AG09309 (cell line): ENCODE measurements at places on chromosomes 2 and 18.
A peak's percentile ranks its signal among the peaks of the same experiment; 100 is the strongest.

DNA sequence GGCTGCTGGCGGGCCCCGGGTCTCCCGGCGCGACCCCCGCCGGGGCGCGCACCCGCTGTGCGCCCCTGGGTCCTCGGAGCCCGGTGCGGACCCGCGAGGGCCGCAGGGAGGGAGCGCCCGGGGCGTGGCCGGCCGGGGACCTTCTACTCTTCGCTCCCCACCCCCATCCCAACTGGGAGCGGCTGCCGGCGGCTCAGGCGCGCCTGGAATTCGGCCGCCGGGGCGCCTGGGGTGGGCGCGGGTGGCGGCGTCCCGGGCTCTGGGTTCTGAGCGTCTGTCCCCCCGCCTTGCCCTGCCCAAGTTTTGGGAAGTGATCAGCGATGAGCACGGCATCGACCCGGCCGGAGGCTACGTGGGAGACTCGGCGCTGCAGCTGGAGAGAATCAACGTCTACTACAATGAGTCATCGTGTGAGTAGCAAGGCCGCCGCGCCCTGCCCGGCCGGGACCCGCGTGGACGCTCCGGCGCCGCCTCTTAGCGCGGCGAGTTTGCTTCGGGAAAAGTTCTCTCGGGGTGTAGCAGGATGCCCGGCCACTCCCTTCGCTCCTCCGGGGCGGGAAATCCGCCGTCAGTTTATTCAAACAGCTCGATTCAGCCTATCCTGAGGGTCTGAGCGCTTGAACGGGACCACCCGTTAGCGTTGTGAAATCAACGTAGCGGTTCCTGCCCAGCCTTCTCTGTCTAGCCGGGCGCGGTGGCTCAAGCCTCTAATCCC is 502 bp downstream of the TUBB6 start:
- peak; percentile 67 for DNase-seq

DNA sequence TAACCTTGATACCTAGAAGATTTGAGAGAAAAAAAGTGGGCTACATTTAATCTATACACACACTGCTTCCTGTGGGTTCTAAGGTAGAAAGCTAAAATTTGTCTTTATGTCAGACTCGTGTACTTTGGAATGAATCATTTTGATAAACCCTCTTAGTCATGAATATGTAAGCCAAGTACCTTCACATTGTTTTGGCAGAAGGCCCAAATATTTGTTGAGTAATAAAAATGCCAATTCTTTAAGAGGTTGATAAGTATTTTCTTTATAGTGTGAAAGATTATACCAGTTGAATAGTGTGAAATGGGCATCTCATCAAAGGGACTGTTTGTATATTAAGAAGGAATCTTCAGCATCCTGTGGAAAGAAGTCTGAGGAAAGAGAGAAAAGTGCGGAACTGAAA is 1464.7 kb upstream of the ZEB2 start:
- no peak for DNase-seq

DNA sequence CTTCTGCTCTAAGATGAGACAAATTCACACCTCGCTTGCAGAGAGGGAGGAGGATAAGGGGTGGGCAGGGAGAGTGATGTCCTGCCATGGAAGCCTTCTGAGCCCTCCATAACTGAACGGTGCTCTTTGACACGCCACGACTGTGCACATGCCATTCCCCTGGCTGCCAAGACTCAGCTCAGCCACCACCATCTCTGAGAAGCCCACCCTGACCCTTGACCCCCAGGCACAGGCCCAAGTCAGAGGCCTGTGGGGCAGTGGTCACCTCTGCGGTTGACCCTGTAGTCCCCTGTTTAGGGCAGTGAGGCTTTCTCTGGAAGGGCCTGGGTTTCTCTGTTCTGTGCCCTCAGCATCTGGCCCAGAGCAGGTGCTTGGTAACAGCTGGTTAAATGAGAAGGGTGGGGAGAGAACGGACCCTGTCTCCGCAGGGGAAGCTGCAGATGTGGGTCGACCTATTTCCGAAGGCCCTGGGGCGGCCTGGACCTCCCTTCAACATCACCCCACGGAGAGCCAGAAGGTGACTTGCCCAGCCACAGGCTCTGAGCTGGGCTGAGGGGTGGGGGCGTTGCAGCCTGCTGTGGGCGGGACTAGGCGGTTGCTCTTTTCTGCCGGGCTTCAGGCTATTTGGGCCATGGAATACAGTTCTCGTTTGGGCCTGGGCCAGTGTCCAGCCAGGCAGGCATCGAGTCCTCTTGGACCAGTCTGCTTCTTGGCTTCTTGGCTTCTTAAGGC is 215.1 kb downstream of the DYSF start:
- DNase-seq = no peak

GRCh38 chr2:39227628-39228412 is 15.9 kb downstream of the CDKL4 start:
- peak; percentile 13 for DNase-seq

GRCh38 chr18:12324991-12325725 is 17.1 kb downstream of the TUBB6 start:
- DNase-seq = no peak

- no peak for DNase-seq
Observed at GRCh38 chr2:1891971-1892486, 147.7 kb upstream of the PXDN start.

DNA sequence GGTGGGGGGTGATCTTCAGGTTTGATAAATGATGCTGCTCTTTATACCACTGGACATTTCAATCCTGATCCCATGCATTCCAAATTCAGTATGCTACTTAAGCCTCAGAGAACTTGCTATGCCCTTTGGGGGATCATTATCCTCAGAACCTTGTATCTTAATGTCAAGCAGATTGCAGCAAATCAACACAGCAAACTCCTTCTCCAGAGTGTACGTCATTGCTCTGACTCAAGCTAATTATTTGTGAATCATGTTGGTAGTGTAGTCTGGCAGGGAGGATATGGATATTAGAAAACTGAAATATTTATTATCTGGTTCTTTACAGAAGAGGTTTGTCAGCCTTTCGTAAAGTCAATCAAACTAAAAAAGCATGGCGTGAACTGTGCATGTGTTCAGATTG is 562.5 kb upstream of the FAM98A start:
- DNase-seq = no peak

- DNase-seq = peak; percentile 29
Observed at GRCh38 chr2:156476850-156477206, 40.6 kb downstream of the GPD2 start.

- no peak for DNase-seq
Observed at GRCh38 chr18:61888622-61889021, 4.2 kb downstream of the RNF152 start.

DNA sequence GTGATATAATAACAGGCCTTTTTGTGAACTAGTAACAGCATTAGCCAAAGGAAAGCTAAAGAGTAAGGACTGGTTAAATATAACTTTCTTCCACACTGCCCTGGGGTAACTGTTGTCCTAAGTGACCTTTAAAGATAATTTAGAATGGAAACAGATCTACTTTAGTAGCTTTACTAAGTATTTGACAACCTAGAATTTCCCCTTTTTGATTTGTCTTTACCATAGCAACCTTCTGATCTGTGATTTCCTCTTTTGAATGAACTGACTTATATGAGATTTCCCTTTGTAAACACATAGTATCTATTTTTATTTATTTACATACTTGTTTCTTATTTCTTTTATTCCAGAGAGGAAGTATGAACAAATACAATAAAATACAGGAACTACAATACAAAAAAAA is 10.5 kb upstream of the KLF7 start:
- DNase-seq = no peak

GRCh38 chr2:226352941-226353560 is 446.6 kb downstream of the IRS1 start:
- no peak for DNase-seq

DNA sequence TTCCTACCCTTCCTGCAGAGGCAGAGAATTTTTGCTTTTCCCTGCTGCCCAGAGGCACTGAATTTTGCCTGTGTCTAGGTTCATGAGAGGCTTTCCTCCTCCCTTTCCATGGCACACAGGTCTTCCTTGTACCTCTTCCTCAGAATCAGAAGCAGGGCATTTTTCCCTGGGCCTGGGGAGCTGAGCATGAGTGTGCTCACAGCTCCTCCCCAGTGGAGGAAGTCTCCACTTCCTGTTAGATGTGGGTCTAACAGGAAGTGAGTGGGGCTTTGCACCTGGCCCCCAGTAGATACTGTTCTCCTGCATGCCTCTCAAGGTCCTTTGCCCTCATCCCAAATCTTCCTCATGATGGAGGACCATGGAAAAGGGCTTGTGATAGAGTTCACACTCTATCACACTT is 297.2 kb upstream of the FIGN start:
- DNase-seq = no peak

GRCh38 chr18:62258093-62258492 is 67.0 kb upstream of the TNFRSF11A start:
- no peak for DNase-seq

DNA sequence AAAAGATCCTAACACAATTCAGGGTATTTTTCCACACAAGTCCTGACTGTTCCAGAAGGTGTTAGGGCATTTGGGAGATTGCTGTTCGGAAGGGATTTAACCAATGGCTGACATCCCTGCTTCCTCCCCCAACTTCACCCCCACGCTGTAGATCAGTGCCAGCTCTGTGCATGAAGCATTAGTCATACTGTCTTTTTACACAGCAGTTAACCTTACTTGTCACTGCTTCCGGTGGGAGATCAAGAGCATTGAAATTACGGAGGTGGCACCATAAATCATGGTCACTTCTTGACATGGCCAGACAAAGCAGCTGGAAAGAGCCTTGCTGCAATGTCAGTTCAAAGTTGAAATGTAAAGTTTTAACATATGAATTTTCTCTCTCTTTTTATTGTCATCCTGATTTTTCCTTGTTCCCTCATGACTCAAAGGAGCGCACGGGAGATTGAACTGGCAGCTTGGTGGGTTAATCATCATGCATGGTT is 70.2 kb downstream of the HRH4 start:
- peak; percentile 24 for DNase-seq

DNA sequence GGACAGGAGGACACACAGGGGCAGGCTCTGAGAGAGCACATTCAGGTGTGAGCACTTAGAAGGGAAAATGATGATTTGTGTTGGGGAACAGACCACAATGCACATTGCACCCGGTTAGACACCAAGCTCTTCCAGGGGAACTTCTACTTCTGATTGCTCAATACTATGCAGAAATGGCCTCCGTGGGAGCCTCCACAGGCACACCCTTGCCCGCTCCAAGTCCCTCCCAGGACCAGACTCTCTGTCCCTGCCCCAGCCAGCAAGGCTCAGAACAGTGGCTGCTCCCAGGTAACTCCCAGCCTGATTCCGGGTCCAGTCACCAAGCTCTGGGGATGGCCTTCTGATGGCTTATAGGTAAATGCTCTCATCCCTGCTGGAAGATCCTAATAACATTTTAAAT is 56.2 kb downstream of the BCL2L11 start:
- no peak for DNase-seq

GRCh38 chr2:60500861-60501260 is 52.6 kb downstream of the BCL11A start:
- DNase-seq = no peak

DNA sequence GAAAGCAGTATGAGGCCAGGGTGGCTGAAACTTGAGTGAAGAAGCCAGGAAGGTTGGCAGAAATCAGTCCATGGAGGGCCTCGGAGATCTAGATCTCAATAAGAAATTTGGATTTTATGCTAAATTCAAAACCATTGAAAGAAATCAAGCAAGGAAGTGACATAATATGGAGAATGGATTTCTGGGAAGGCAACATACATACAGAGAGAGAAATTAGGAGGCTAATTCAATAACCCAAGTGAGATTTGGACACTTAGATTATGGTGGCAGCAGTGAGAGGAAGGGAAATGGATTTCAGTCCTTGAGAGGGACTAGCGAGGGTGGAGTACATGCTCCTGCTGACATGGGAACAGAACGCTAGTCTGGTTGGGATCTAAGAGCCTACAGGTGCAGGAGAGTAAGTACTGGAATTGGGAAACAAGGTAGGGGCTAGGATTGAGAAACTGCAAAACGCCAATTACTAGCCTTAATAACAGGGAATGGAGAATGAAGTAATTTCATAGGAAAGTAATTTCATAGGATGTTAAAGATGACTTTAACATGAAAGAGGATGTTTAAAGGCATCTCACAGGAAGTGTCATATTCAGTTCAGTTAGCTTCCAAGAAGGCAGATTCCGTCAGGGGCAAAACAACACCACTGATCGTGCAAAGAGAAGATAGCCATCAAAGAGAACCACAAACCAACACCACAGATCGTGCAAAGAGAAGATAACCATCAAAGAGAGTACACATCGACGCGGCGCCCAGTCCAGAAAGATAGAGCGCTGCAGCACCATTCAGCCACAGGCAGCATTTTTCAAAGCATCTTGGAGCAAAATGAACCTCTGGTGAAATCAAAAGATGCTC is 27.2 kb downstream of the CDKL4 start:
- no peak for DNase-seq

- DNase-seq = no peak
Observed at GRCh38 chr2:138846216-138846821, 66.1 kb upstream of the NXPH2 start.

DNA sequence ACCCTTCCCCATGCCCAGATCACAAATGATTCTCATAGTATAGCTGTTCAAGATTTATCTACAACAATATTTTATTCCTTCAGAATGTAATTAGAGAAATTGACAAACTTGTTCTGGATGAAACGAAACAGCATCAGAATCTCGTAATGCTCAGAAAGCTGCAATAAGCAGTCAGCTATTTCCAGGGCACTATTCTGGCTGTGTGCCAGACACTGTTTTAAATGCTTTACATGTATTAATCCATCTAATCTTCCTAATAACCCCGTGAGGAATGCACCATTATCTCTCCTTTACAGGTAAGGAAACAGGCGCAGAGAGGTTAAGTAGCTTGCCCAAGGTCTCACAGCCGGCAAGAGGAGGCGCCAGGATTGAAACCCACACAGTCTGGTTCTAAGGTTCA is 10.1 kb upstream of the LYPD6B start:
- no peak for DNase-seq

- DNase-seq = no peak
Observed at GRCh38 chr2:123085484-123085883, 939.6 kb upstream of the CNTNAP5 start.

- no peak for DNase-seq
Observed at GRCh38 chr2:176619504-176619903, 350.3 kb downstream of the MTX2 start.

DNA sequence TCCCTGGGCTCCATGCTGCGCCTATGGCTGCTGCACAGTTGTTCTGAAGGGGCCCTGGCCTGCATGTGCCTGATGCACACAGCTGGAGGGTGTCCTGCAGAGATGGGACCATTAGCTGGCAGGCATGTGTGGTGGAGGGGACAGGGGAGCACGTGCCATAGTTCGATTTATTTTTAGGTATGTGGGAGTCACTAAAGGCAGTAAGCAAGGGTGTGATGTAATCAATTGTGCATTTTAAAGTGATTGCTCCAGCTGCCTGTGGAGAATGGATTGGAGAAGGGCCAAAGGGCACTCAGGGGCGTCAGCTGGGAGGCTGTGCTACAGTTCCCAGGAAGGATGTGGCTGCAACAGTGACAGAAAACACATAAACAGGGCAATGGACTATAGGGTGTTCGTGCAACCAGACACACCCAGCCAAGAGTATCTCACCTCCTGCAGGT is 205.1 kb downstream of the ARL4C start:
- DNase-seq = peak; percentile 57

- DNase-seq = no peak
Observed at GRCh38 chr2:113198790-113199612, 25.2 kb downstream of the PSD4 start.

- DNase-seq = no peak
Observed at GRCh38 chr2:73903313-73903712, 10.5 kb downstream of the ACTG2 start.
